ENCODE measurements at places on chromosomes 6 and 20. TPM values are rescaled to one million over a fixed set of nuclear protein-coding genes. Genes with fewer than 3 reads are reported as not detected.

DNA sequence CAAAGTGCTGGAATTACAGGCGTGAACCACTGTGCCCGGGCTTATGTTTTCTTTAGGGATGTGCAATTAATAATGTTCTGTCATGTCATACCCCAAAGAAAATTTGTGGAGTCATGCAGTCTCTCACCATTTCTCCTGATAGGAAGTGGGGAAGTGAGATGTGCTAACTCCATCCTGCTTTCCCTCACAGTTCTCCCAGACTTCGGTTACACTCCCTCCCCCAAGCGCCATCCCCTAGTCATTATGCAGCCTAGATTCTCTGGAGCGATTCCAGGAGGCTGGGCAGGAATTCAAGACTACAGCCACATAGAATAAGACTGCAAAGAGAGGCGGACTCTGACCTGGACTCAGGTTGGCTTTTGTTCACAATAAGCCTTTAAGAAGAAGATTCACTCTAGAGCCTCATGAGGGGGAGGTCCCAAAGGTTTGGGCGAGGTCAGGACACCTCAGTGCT, 271.4 kb downstream of the ALDH8A1 start:
- H3K4me3 ChIP-seq, result no peak overlapping the region
- H3K27me3 ChIP-seq, result no peaks in the 10 kb centered on the region
- H3K27ac ChIP-seq, result no peak overlapping the region
- no peak for DNase-seq
- no peaks in the 10 kb centered on the region for H3K4me1 ChIP-seq

GRCh38 chr6:94956910-94957309, 620.4 kb upstream of the MANEA start:
- no peak overlapping the region for H3K4me3 ChIP-seq
- H3K4me1 ChIP-seq, result no peaks in the 10 kb centered on the region
- no peaks in the 10 kb centered on the region for H3K27me3 ChIP-seq
- no peaks in the 10 kb centered on the region for H3K36me3 ChIP-seq

GRCh38 chr6:36131511-36132245, 1.4 kb downstream of the MAPK13 start:
- H3K4me3 ChIP-seq, result no peak overlapping the region
- peaks cover 5% of the 10 kb centered on the region for H3K4me1 ChIP-seq

- H3K27ac ChIP-seq, result no peak overlapping the region
- no peak overlapping the region for H3K4me3 ChIP-seq
- H3K4me1 ChIP-seq, result no peaks in the 10 kb centered on the region
- no peaks in the 10 kb centered on the region for H3K27me3 ChIP-seq
These were observed 151.6 kb downstream of the SASH1 start for GRCh38 chr6:148494226-148494625.

The GNAS-AS1 gene
- not detected for total RNA-seq

GRCh38 chr6:137173501-137173900, at the start of gene IL22RA2:
Gene IL22RA2, minus strand, starts transcription at chr6:137173644. Its CDS starts 11,895 bp downstream, at chr6:137161749.
- H3K27me3 ChIP-seq, result no peaks in the 10 kb centered on the region
- no peaks in the 10 kb centered on the region for H3K36me3 ChIP-seq

DNA sequence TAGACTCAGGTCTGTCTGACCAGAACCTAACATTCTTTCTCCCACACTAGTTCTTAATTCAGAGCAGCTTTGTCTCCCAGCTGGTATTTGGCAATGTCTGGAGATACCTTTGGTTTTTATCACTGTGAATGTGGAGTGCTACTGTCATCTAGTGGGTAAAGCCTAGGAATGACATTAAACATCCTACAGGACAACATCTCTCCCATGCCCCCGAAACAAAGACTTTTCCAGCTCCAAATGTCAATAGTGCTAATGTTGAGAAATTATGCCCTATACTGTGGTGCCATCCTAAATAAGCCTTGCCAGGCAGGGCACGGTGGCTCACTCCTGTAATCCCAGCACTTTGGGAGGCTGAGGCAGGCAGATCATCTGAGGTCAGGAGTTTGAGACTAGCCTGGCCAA, 4.2 kb upstream of the TTPAL start:
- peaks cover 2% of the 10 kb centered on the region for H3K4me1 ChIP-seq
- no peaks in the 10 kb centered on the region for H3K36me3 ChIP-seq
- H3K27ac ChIP-seq, result no peak overlapping the region
- H3K4me3 ChIP-seq, result no peak overlapping the region
- no peaks in the 10 kb centered on the region for H3K27me3 ChIP-seq

- H3K36me3 ChIP-seq, result no peaks in the 10 kb centered on the region
- no peaks in the 10 kb centered on the region for H3K27me3 ChIP-seq
- H3K27ac ChIP-seq, result no peak overlapping the region
These were observed 50.3 kb downstream of the FOXA2 start for GRCh38 chr20:22533823-22534751.

DNA sequence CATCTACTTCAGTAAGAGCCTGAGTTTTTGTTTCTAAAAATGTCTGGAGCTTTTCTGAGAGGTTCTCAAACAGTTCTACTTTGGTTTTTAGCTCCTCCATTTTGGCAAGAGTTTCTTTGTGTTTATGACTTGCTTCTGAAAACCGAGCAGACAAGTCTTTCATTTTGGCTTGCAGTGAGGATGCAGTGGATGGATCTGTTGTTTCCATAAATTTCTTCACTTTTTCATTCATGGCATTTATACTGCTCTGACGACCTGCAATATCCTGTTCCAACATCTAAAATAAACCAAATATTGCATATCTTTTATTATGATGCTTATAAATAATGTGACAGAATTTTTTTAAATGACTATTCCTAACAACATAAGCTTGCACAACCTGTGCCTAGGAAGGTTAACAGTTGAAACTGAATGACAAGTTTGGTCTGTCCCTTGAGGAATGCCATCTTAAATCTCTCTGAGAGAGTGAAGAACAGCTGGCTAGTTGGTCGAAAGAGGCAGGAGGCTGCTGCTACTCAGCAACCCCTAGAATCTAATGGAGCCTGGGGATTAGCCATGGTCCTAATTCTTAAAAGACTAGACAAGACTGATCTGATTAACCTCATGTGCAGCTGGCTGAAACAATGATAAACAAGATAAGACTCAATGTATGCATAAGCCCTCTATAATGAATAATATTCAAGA, 69.8 kb downstream of the DST start:
- no peak for DNase-seq
- H3K27me3 ChIP-seq, result no peaks in the 10 kb centered on the region
- H3K4me1 ChIP-seq, result no peaks in the 10 kb centered on the region
- H3K27ac ChIP-seq, result no peak overlapping the region
- peaks cover 34% of the 10 kb centered on the region for H3K36me3 ChIP-seq

The CGA gene
- not detected for total RNA-seq

DNA sequence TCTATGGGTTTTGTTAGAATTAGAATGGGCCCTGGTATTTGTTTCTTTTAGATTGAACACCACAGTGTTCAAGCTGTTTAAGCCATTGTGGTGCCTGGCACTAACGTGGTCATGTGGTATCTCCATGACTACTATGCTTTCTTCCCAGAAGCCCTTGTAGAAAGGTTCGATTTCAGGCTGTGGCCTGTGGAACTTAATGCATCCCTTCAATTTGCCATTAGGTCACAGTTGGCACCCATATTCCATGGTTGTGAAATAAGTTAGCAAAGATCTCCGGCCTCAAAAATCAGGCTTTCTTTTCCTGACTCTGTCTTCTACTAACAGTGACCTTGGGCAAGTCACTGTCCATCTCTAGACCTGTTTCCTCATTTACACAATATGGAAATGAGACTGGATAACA, 31.3 kb upstream of the AAR2 start:
- no peaks in the 10 kb centered on the region for H3K4me1 ChIP-seq
- H3K36me3 ChIP-seq, result no peaks in the 10 kb centered on the region
- H3K4me3 ChIP-seq, result no peak overlapping the region
- no peak overlapping the region for H3K27ac ChIP-seq

DNA sequence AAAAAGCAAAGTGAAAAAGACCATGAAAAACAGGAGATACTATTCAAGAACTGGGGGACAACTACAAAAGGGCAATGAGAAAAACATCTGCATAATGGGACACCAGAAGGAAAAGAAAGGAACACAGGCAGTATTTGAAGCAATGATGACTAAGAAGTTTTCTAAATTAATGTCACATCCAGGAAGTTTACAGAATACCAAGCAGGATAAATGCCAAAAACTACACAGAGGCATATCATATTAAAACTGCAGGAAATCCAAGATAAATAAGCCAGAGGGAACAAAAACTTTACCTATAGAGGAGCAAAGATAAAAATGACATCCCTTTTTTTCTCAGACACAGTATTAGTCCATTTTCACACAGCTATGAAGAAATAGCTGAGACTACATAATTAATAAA, 193.0 kb downstream of the ERMARD start:
- peaks cover 17% of the 10 kb centered on the region for H3K27me3 ChIP-seq
- no peaks in the 10 kb centered on the region for H3K36me3 ChIP-seq
- no peak overlapping the region for H3K27ac ChIP-seq
- H3K4me1 ChIP-seq, result no peaks in the 10 kb centered on the region
- H3K4me3 ChIP-seq, result no peak overlapping the region

- DNase-seq, result no peak
- H3K36me3 ChIP-seq, result no peaks in the 10 kb centered on the region
- H3K4me1 ChIP-seq, result no peaks in the 10 kb centered on the region
- H3K4me3 ChIP-seq, result no peak overlapping the region
These were observed 453.1 kb upstream of the MARCKS start for GRCh38 chr6:113403966-113404595.

DNA sequence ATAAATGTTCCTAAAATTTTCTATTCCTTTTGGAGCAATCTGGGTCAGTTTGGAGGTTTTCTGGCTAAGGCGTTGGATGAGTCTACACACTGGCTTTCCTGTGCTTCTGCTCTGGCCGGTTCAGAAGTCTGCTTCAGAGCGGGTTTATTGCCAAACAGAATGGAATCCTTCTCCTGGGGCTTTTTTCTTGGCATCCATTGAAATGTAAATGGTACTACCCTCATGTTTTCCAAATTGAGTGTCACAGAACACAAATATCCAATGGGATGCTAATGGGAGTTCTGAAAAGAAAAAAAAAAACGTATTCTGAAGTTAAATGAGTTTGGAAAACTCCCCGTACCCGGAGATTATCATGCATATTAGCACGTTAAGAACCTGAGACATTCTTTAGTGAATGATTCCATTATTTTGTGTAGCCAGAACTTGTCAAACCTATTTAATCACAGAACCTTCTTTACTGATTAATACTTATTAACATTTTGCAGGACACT, 930.3 kb downstream of the QKI start:
- DNase-seq, result no peak
- no peaks in the 10 kb centered on the region for H3K36me3 ChIP-seq
- H3K27me3 ChIP-seq, result no peaks in the 10 kb centered on the region

- no peaks in the 10 kb centered on the region for H3K4me1 ChIP-seq
- H3K27ac ChIP-seq, result no peak overlapping the region
- no peak overlapping the region for H3K4me3 ChIP-seq
- DNase-seq, result no peak
- no peaks in the 10 kb centered on the region for H3K36me3 ChIP-seq
- H3K27me3 ChIP-seq, result no peaks in the 10 kb centered on the region
These were observed 142.5 kb upstream of the RUNX2 start for GRCh38 chr6:45185403-45186251.

- no peak overlapping the region for H3K4me3 ChIP-seq
- H3K27ac ChIP-seq, result no peak overlapping the region
- no peaks in the 10 kb centered on the region for H3K27me3 ChIP-seq
- no peaks in the 10 kb centered on the region for H3K36me3 ChIP-seq
These were observed 67.9 kb downstream of the ZHX3 start for GRCh38 chr20:41249411-41250281.

DNA sequence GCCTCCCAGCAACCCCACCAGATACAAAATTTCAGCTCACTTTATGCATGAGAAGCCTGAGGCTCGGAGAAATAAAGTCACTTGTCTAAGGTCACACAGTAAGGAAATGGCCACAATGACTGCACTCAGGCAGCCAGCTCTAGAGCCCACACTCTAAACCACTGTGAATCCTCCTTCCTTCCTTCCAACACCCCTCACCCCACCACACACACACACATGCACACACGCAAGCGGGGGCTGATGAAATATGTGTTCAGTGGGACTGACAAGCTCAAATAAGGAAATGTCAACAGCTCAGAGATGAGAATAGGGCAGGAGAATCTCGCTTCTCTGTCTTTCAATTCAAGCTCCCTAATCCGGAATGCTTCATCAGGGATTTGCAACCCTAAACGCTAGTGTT, 6.0 kb upstream of the BPIFA1 start:
- no peaks in the 10 kb centered on the region for H3K36me3 ChIP-seq
- no peak overlapping the region for H3K27ac ChIP-seq
- H3K4me3 ChIP-seq, result no peak overlapping the region
- H3K4me1 ChIP-seq, result no peaks in the 10 kb centered on the region
- no peak for DNase-seq
- peaks cover 19% of the 10 kb centered on the region for H3K27me3 ChIP-seq

GRCh38 chr20:46746956-46747526, 37.6 kb downstream of the SLC2A10 start:
- H3K27ac ChIP-seq, result no peak overlapping the region
- peaks cover 14% of the 10 kb centered on the region for H3K27me3 ChIP-seq
- H3K4me1 ChIP-seq, result no peaks in the 10 kb centered on the region
- DNase-seq, result no peak

The CD93 gene
- total RNA-seq, result 0.10 TPM

The SPAG4 gene
- total RNA-seq, result 17.6 TPM

- H3K4me3 ChIP-seq, result no peak overlapping the region
- peaks cover 36% of the 10 kb centered on the region for H3K4me1 ChIP-seq
- H3K27ac ChIP-seq, result peak overlapping the region; percentile 7
- DNase-seq, result no peak
- H3K36me3 ChIP-seq, result no peaks in the 10 kb centered on the region
These were observed 13.4 kb downstream of the CCDC167 start for GRCh38 chr6:37486121-37486839.

DNA sequence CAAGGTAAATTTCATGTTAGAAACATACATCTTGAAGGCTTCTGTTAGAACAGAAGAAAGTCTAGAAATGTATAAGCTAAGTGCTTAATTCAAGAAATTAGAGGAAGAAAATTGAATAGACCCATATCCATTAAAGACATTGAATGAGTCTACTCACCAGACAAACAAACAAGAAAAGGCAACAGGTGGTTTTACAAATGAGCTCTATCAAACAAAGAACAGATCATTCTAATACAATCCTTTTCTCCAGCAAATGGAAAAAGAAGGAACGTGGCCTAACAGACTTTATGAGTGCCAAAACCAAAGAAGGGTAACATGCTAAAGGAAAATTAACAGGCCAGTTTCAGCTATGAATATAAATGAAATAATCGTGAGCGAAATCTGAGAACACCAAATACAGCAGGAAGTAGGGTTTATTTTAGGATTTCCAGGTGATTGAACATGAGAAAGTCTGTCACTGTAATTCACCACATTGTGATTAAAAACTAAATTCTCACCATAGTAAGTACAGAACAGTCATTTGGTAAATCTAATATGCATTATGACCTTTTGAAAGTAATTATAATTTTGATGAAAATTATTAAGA, 22.6 kb downstream of the MTHFD1L start:
- no peak for DNase-seq
- no peak overlapping the region for H3K4me3 ChIP-seq
- H3K36me3 ChIP-seq, result peaks cover 40% of the 10 kb centered on the region
- H3K27me3 ChIP-seq, result no peaks in the 10 kb centered on the region
- H3K4me1 ChIP-seq, result no peaks in the 10 kb centered on the region

GRCh38 chr6:12312736-12313135, 22.6 kb downstream of the EDN1 start:
- peak overlapping the region; percentile 90 for H3K27ac ChIP-seq
- no peak overlapping the region for H3K4me3 ChIP-seq
- H3K4me1 ChIP-seq, result peaks cover 27% of the 10 kb centered on the region
- H3K27me3 ChIP-seq, result no peaks in the 10 kb centered on the region
- no peaks in the 10 kb centered on the region for H3K36me3 ChIP-seq

GRCh38 chr6:125211352-125211751, 57.8 kb downstream of the TPD52L1 start:
- no peak overlapping the region for H3K4me3 ChIP-seq
- no peaks in the 10 kb centered on the region for H3K36me3 ChIP-seq
- H3K4me1 ChIP-seq, result no peaks in the 10 kb centered on the region
- no peak for DNase-seq
- H3K27ac ChIP-seq, result no peak overlapping the region

Measured in Panc1 (cell line).